ENCODE measurements at places on chromosomes 7 and 10. TPM values are rescaled to one million over a fixed set of nuclear protein-coding genes. Genes with fewer than 3 reads are reported as not detected.

GCK gene
- 0.34 TPM for total RNA-seq

TCAF2 gene
- total RNA-seq, result 1.3 TPM

BEND7 gene
- total RNA-seq, result 13.8 TPM

DNA sequence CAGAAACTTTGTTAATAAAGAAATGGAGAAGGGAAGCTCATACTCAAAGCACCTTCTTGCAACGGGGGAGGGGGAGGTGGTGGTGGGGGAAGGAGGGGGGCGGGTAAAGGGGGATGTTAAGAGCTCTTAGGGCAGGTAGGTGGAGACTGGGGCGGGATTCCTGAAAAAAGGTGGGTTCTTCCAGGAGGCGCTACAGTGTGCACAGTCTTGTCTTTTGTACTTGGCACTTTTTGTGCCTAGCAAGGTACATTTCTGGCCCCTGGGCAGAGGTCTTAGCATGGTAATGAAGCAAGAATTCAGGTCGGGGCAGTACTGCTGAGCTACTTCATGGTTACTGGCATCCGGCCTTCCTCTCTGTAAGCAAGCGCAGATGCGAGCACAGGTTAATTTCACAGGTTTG is 15.2 kb upstream of the LAMB4 start:
- no peak overlapping the region for H3K4me3 ChIP-seq
- H3K27me3 ChIP-seq, result no peaks in the 10 kb centered on the region
- no peak overlapping the region for H3K27ac ChIP-seq
- no peaks in the 10 kb centered on the region for H3K36me3 ChIP-seq
- H3K4me1 ChIP-seq, result peaks cover 3% of the 10 kb centered on the region

DNA sequence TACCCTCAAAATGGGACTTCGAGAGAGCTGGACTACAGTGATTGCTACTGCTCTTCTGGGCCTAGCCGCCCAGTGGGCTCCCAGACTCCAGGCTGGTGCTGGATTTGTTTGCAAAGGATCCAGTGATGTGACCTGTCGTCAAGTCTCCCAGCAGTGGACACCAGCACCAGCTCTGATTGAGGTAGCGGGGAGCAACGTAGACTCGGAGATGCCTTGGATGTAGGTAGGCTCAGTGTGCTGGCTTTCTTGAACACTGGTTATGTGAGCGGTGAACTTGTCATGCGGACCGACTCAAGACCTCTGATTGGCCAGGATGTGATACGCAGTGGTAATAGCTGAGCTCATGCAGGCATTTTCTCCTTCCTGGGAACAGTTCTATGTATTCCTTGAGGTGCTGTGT is 19.4 kb downstream of the AKR1C2 start:
- H3K4me1 ChIP-seq, result 0 out of 2 replicates have a peak, but pooled peaks cover 7% of the 10 kb centered on the region
- DNase-seq, result no peak
- H3K27ac ChIP-seq, result no peak overlapping the region

DNA sequence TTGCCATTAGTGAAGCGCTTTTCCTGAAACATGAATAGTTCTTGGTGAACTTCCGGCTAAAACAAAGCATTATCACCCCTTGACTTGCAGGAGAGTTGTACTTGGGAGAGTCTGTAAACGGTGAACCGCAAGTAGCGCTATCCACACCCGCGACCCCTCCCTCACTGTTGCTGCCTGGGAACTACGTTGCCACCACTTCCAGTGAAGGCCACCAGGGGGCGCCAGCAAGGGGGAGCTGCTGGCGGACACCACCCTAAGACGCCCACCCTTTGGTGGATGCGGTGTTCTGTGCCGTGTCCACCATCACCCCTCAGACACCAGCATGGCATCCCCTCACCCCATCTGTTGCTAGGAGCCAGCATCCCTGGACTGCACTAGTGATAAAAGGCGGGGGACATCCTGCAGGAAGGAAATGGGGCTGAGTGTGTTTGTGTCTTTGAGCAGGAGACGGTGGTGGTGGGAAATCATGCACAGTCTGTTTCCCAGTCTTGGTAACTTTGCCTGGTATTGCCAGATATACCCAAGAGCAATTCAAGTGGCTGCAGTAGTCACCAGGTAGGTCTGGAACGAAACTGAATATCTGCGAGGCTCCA is 298.2 kb downstream of the FRMD4A start:
- DNase-seq, result peak; percentile 2
- H3K27ac ChIP-seq, result no peak overlapping the region
- no peaks in the 10 kb centered on the region for H3K36me3 ChIP-seq
- H3K4me1 ChIP-seq, result no peaks in the 10 kb centered on the region
- H3K27me3 ChIP-seq, result peaks cover 48% of the 10 kb centered on the region
- H3K4me3 ChIP-seq, result no peak overlapping the region

GRCh38 chr10:77667426-77668324 is 30.1 kb upstream of the KCNMA1 start:
- no peak for DNase-seq
- no peak overlapping the region for H3K27ac ChIP-seq
- no peak overlapping the region for H3K4me3 ChIP-seq
- H3K27me3 ChIP-seq, result peaks cover 28% of the 10 kb centered on the region
- H3K36me3 ChIP-seq, result no peaks in the 10 kb centered on the region

- no peak overlapping the region for H3K27ac ChIP-seq
- H3K4me3 ChIP-seq, result no peak overlapping the region
- no peaks in the 10 kb centered on the region for H3K27me3 ChIP-seq
- no peaks in the 10 kb centered on the region for H3K36me3 ChIP-seq
Observed at GRCh38 chr7:70500261-70500660, 631.7 kb upstream of the GALNT17 start.

HTR5A gene
- not detected for total RNA-seq
